ENCODE measurements at places on chromosomes 5 and 9.

GRCh38 chr9:118809160-118809625, 560.0 kb downstream of the BRINP1 start:
- DNase-seq = no peak

DNA sequence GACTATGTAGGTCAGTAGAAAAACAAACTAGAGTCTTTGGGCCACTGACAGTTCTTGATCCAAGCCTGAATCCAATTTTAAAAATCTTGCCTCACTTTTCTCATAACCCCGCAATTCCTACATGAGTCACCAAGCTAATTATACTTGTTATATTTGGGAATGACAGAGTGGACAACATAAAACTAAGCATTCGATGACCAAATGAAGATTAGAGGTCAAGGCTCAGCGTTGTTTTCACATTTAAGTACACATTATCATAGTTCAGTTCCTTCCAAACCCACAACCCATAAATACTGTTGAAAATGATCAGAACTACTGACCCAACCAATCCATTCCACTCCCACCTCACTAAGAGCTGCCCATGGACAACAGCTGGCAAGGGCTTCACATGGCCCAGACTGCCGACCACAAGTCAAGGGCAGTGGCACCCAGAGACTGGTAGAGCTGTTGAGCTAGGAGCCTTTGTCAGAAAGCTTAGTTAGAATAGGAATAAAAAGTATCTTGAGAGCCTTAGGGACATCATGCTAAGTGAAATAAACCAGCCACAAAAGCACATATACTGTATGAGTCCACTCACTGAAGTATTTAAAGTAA, 64.2 kb downstream of the MYO10 start:
- no peak for DNase-seq

DNA sequence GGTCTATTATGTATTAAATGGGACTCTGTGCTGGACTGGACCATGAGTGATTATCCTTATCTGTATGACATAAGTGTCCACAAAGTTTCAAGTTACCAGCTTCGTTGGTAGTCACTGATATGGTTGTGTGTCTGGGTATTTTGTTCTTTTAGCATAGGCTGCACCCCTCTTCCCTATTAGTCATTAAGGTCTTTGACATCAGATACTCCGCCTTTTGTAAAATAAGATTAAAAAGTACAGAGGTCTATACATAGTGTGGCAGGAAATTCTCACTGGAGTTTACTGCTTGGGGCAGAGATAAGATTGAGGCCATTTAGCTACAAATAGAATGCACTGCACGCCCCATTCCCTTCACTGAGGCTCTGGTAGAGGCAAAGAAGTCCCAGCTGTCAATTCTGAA, 99.4 kb downstream of the TMEM215 start:
- DNase-seq = no peak

DNA sequence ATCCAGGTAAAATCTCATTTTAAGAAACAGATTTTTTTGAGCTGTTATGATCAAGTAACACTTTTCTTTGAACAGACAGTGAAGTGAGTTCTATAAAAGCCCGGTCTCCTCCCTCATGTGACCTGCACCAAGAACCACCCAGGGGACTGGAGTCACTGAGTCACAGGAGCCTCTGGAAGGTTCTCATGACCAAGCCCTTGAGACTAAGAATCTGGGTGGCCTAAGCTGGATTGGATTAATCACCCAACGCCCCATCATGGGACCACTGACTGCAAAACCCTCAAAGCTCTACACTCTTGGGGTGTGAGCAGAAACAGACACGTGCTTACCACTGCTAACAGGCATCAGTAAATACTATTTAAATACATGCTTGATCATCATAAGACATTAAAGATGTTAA, 48.4 kb downstream of the SECISBP2 start:
- DNase-seq = no peak

All from omental fat pad (tissue), 4 donors.